Activated CD8-positive, alpha-beta T cell treated with anti-CD3 and anti-CD28 coated beads, Interleukin-2, amount 10 ng/mL, durations not matched to agents 7 days and 5 days (primary cell): ENCODE measurements at places on chromosomes 7 and 10. TPM values are rescaled to one million over a fixed set of nuclear protein-coding genes. Genes with fewer than 3 reads are reported as not detected.

DNA sequence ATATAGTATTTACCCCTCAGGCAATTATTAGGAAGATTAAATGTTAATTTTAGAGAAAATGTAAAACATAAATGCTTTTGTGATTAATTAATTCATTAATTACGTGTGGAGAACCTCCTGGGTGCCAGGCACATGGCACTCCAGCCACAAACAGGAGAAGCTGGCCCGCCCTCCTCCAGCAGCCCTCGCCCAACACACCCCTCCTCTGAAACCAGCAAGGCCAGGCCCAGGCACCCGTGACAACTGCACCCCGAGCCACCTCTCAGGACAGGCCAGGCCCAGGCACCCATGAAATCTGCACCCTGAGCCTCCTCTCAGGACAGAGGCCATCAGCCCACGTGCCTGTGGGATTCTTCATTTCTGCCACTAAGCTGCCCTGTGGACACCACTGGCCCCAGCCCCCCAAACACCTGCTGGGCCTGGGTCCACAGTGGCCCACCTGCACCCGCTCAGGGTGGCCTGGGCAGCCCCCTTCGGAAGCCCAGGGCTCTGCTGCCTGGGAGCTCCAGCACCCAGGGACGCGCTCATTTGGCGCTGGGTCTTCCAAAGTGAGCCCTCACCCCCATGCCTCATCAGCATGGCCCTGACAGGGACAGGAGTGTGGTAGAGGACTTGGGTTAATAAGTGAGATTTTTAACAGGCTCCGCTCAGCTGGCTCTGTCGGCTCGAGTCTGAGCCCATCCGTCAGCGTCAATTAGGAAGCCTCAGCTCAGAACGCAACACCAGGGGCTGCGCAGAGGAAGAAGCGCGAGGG lies 482.1 kb downstream of the DNAJB6 start:
- no peaks in the 10 kb centered on the region for H3K36me3 ChIP-seq
- DNase-seq, result no peak
- no peaks in the 10 kb centered on the region for H3K27me3 ChIP-seq
- H3K27ac ChIP-seq, result no peak overlapping the region

GRCh38 chr7:110760341-110760740 lies 330.6 kb upstream of the LRRN3 start:
- DNase-seq, result no peak
- H3K36me3 ChIP-seq, result no peaks in the 10 kb centered on the region
- no peaks in the 10 kb centered on the region for H3K4me1 ChIP-seq
- H3K27me3 ChIP-seq, result no peaks in the 10 kb centered on the region
- H3K27ac ChIP-seq, result no peak overlapping the region

GRCh38 chr10:6423413-6424170 lies 156.5 kb downstream of the PRKCQ start:
- H3K27me3 ChIP-seq, result no peaks in the 10 kb centered on the region
- no peak overlapping the region for H3K27ac ChIP-seq
- H3K4me1 ChIP-seq, result peaks cover 14% of the 10 kb centered on the region

GRCh38 chr7:117731455-117731854 lies 141.8 kb downstream of the CTTNBP2 start:
- H3K27ac ChIP-seq, result no peak overlapping the region
- no peak overlapping the region for H3K4me3 ChIP-seq
- peaks cover 7% of the 10 kb centered on the region for H3K27me3 ChIP-seq
- DNase-seq, result no peak
- no peaks in the 10 kb centered on the region for H3K36me3 ChIP-seq
- no peaks in the 10 kb centered on the region for H3K4me1 ChIP-seq

GRCh38 chr7:12801107-12801506 lies 113.7 kb downstream of the ARL4A start:
- H3K4me3 ChIP-seq, result no peak overlapping the region
- H3K4me1 ChIP-seq, result peaks cover 8% of the 10 kb centered on the region
- no peak overlapping the region for H3K27ac ChIP-seq

- no peak for DNase-seq
- peaks cover 52% of the 10 kb centered on the region for H3K4me1 ChIP-seq
- no peak overlapping the region for H3K4me3 ChIP-seq
- H3K36me3 ChIP-seq, result peaks cover 11% of the 10 kb centered on the region
- peak overlapping the region; percentile 81 for H3K27ac ChIP-seq
Observed at GRCh38 chr10:45432700-45433472, 58.9 kb downstream of the ALOX5 start.

DNA sequence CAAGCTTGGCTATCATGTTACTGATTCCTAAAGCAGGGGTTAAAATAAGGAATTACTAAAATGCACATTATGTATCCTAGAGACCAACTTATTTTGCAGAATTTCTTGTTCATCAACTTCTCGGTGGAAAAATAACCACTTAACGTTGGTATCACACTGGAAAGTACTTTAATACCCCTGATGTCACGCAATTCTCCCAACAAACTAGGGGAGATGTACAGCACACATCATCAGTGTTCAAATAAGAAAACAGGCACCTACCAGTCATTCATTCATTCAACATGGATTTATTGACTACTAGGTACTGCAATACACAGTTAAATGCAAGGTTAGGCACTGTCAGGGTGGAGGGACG lies 648 bp downstream of the HUS1 start:
- H3K4me1 ChIP-seq, result peaks cover 28% of the 10 kb centered on the region
- H3K4me3 ChIP-seq, result peak overlapping the region; percentile 87
- H3K36me3 ChIP-seq, result peaks cover 43% of the 10 kb centered on the region
- H3K27ac ChIP-seq, result peak overlapping the region; percentile 98
- DNase-seq, result no peak
- no peaks in the 10 kb centered on the region for H3K27me3 ChIP-seq

- H3K4me3 ChIP-seq, result no peak overlapping the region
- H3K4me1 ChIP-seq, result no peaks in the 10 kb centered on the region
- H3K27ac ChIP-seq, result no peak overlapping the region
- no peak for DNase-seq
- H3K27me3 ChIP-seq, result no peaks in the 10 kb centered on the region
Observed at GRCh38 chr7:117227091-117227490, 95.8 kb downstream of the WNT2 start.

DNA sequence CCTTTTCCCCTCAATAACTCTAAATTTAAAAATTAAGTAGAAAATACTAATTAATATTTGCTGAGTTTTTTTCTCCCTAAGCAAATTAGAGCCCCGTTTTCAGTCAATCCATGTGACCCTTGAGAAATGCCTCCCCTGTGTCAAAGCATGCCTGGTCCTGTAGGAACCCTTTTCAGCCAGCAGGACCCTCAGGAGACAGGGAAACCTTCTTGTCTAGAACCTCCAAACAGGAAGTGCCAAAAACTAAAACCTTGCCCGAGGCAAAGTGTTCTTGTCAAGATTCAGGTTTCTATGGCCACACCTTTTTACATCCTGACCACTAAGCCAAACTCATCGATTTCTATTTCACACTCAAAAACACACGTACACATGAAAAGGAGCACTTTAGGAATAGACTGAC lies 60.1 kb upstream of the NFE2L3 start:
- peak; percentile 33 for DNase-seq
- H3K27ac ChIP-seq, result peak overlapping the region; percentile 13
- peaks cover 35% of the 10 kb centered on the region for H3K4me1 ChIP-seq
- no peaks in the 10 kb centered on the region for H3K36me3 ChIP-seq

DNA sequence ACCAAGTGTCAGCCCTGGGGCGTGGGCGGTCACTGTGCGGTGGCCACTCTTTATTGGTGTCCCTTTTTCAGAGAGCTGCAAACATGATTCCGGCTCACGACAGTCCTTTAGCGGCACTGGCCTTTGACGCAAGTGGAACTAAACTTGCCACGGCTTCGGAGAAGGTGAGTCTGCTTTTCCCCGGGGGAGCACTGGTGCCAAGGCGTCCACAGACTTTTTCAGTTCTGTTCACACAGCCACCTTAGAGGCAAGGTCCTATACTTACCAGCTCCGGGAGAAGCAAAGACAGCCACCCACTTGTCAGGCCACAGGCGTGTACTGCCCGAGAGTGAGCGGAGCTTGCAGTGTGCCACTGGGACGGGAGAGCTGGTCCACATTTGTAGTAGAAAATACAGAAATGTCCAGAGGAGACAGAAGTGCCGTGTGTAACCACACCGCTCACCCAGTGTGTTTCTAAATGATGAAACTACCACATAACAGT lies 27.9 kb downstream of the WIPI2 start:
- peaks cover 56% of the 10 kb centered on the region for H3K36me3 ChIP-seq
- no peak overlapping the region for H3K27ac ChIP-seq
- no peak overlapping the region for H3K4me3 ChIP-seq
- no peak for DNase-seq
- H3K4me1 ChIP-seq, result no peaks in the 10 kb centered on the region
- no peaks in the 10 kb centered on the region for H3K27me3 ChIP-seq

DNA sequence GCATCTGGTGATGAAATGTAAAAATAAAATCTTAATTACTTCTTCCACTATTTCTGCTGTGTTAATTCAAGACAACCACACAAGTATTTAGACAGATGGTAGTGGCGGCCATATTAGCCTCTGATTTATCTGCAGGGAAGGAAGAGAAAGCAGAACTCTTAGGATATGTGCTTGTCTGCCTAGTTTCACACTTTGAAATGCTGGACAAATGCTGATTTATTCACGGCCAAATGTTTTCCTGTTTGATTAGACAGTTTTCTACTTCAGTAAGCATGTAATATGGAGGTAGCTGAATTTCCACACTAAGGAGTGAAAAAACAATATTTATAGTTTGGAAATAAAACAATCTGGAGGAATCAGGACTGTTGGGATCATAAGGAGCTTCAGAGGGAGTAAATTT lies 158.1 kb downstream of the AGMO start:
- H3K36me3 ChIP-seq, result no peaks in the 10 kb centered on the region
- H3K27me3 ChIP-seq, result no peaks in the 10 kb centered on the region
- no peak overlapping the region for H3K27ac ChIP-seq

DNA sequence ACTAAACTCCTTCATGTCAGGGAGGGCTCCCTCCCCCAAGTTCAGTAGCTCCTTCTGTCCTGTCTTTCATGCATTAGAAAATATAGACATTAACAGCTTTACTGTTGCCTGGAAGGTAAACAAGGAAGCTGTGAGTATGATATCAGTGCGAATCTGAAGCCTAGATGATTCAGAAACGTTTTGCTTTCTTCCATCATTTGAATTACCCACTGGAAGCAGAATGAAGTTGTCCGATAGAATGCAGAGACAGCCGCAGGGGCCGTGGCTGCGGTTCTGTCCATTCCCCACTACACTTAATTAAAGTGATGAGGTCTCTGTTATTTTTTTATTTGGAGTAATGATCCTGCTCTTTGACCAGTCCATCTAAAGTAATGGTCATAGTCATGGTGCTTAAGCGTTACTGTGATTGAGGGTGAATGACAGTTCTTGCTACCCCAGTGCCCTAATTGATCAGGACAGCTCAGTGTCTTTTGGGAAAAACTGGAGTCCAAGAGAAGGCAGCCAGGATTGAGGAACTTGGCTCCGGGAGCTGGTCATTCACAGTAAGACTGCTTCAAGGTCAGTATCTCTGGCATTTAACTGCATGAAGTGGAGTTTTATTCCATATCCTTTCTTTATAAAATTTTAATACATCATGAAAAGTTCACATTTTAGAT lies 69.9 kb downstream of the PTPRE start:
- no peak overlapping the region for H3K4me3 ChIP-seq
- H3K27ac ChIP-seq, result no peak overlapping the region
- H3K27me3 ChIP-seq, result peaks cover 15% of the 10 kb centered on the region
- no peak for DNase-seq

- no peak for DNase-seq
- H3K4me1 ChIP-seq, result no peaks in the 10 kb centered on the region
- H3K36me3 ChIP-seq, result no peaks in the 10 kb centered on the region
- H3K4me3 ChIP-seq, result no peak overlapping the region
Observed at GRCh38 chr10:60406182-60406581, 16.5 kb upstream of the ANK3 start.

GRCh38 chr7:27774717-27775328 lies 34.9 kb downstream of the TAX1BP1 start:
- H3K4me1 ChIP-seq, result no peaks in the 10 kb centered on the region
- H3K27me3 ChIP-seq, result no peaks in the 10 kb centered on the region
- no peak for DNase-seq
- H3K36me3 ChIP-seq, result peaks cover 23% of the 10 kb centered on the region

The NXPH1 gene
- total RNA-seq, result not detected

The OR6V1 gene
- not detected for total RNA-seq

The CISD1 gene
- total RNA-seq, result 40.3 TPM
